ENCODE measurements at places on chromosomes 7 and 10.

DNA sequence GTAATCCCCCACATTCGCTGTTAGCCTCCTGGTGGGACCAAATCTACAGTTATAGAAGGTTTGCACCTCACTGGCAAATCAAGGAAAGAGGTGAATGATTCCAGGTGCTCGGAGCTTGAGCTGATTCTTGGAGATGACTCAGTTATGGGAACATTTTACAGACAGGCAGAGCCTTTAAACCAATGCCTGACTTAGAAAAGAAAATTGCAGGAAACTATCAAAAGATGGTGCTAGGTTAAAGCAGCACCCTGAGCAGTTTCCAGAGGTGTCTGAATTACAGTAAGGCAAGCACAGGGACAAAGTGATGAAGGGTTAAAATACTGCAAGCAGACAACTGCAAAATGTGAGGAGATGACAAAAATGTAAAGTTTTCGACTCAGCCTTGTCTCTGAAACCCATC is 2.9 kb downstream of the LRRTM3 start:
- DNase-seq = no peak

DNA sequence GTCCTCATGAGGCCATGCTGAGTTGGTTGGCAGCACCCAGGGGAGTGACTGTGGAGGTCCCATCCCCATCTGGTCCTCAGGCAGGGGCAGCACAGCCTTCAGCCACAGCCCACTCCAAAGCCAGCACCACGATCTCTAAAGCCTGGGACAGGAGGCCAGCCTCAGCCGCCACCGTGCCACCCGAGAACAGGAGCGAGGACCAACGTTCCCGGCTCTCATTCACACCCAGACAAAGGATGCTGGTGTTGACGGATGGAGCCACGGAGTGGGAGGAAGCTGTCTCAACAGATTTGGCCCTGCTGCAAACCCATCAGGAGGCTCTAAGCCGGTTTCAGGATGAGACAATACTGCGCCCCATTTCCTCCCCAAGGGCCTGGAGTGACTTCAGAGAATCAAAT is 42.7 kb upstream of the PPP2R2D start:
- DNase-seq = no peak

DNA sequence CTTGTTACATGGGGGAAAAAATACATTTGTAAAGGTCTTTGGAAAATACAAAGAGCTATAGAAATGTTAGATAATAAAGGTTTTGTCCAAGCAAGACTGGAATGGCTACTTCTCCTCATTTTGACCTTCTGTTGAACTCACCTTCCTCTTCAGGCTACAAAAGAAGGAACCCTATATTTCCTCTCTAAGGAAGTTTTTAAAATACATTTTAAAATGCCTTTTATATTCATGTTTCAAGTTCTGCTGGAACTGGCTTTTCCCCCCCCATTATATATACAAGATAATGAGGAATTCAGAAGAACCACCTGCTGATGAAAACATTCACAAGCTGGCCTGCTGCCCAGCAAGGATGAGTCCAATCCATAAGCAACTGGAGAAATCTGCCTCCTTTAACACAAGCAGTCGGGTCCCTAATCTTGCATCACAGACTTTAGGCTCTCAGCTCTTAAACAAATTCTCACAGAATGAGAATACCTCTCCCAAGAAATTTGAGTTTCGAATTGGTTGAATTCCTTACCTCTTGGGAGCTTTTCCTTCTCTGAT is 44.6 kb downstream of the MTERF1 start:
- no peak for DNase-seq

DNA sequence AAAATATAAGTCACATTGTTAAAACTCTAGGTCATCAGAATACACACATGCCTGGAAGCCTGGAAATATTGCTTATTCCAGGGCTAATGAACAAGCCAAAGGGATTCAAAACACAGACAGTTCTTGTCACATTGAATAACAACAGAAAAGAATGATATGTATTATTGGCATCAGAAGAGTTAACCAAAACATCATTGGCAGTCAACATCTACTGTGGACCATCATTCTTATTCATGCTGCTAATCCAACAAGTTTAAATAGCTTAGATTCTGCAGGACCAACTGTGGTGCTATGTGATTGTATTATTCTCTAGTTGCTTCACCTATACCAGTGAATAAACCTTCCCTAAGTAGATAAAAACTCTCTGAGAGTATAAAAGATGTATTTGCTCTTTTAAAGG is 198.3 kb downstream of the NEBL start:
- no peak for DNase-seq

DNA sequence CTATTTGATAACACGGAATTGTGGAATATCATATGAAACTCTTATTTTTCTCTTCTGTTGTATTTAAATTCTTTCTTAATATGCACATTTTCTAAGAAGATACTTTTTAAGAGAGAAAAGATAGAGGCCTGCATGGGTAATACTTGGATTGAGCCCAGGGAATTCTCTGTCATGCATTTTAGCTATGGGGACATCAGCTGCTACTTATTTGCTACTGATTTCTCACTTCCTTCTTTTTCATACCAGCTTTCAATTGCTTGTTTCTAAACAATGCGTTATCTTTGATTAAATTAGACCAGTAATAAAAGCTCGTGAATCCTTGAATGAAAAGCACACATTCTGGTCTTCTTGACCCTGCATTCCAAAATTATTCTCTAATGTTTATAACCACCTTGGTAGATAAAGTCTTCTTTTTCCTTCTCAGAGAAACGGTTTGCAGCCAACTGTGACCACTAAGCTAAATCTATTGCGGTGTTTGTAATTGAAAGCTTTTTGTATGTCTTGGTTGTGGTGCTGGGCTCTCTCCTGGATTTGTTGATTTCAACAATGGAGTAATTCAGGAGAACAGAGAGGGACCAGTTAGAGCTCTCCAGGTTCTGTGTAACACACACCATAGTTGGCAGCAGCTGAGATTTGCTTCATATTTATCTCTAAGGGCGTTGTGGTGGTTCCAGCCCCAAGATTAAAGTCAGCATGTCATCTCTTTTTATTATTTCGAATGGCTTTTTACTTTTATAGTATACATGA is 139.3 kb downstream of the PPP1R9A start:
- no peak for DNase-seq

- no peak for DNase-seq
Measured at GRCh38 chr10:53013201-53013810, 240.7 kb upstream of the MBL2 start.

GRCh38 chr7:22559829-22560489 is 60.0 kb upstream of the STEAP1B start:
- DNase-seq = peak; percentile 34

- no peak for DNase-seq
Measured at GRCh38 chr7:23476286-23477156, 6.2 kb upstream of the IGF2BP3 start.

DNA sequence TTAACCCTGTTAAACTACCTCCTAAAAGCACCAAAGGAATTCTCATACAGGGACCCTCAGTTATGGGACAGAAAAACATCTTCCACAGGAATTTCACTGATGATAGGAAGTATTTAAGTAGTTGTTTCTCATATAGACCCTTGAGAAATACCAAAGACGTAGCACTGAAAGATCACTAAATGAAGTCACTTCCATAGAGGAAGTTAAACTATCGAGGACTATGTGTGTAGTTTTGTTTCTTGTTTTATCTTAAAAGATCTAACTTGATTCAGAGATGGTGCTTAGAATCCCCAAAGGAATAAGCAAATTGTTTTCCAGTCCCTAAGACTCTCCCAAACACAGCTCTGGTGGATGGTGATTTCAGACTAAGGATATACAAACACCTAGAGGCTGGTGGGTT is 94.8 kb upstream of the AFAP1L2 start:
- no peak for DNase-seq

- DNase-seq = no peak
Measured at GRCh38 chr7:25091779-25092178, 33.3 kb downstream of the CYCS start.

DNA sequence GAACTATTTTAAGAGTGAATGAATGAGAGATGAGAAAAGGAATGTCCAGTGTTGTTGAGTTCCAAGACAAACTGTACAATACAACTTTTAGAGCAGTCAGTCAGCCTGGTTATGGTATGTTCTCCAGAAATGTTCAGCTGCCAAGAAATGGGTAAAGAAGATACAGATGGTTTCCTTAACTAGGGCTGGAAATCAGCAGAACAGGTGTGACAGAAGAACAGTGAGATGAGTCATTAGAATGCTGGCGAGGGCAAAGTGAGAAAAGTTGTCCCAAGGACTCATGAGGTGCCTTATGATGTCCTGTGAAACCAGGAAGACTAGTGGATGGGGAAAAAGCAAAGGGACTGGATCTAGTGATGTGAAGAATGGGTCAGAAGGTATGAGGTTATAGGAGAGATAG is 20.8 kb upstream of the SEPTIN7 start:
- no peak for DNase-seq

DNA sequence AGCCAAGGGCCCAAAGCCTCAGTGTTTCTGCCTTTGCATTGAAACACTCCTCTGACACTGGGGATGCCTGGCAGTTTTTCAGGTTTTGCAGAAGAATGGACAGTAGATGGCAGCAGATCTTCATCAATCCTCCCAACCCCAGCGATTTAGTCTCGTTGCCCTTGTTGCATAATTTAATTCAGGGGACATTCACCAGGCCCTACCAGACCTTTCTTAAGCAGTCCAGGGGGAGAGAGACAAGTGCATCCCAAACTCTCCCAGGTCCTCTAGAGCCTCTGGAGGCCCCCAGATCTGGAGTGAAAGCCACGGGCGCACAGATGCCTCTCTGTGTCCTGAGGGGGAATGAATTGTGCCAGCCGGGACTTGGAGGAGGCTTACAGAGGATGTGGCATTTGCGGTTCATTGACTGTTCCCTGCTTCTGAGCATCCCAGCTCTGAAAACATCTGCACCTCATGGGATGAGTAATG is 29.6 kb downstream of the MINDY4 start:
- DNase-seq = no peak

DNA sequence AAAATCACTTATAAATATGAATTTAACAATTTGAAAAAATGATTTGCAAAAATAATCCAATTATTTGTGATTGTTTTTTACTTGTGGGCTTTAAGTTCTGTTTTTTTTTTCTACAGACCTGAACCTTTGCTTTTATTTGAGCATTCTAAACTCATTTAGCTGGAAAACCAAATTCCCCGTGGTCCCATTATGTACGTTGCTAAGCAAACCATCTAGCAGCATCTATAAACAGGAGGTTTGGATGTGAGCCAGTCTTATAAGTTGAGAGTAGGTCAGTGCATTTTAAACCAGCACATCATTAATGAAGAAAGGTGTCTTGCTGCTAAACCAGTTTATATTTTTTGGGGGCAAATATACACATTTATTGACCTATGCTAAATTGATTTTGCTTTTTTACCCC is 77.3 kb downstream of the LRRN3 start:
- no peak for DNase-seq
